NB4 (cell line): ENCODE measurements at places on chromosomes 7 and 10.

DNA sequence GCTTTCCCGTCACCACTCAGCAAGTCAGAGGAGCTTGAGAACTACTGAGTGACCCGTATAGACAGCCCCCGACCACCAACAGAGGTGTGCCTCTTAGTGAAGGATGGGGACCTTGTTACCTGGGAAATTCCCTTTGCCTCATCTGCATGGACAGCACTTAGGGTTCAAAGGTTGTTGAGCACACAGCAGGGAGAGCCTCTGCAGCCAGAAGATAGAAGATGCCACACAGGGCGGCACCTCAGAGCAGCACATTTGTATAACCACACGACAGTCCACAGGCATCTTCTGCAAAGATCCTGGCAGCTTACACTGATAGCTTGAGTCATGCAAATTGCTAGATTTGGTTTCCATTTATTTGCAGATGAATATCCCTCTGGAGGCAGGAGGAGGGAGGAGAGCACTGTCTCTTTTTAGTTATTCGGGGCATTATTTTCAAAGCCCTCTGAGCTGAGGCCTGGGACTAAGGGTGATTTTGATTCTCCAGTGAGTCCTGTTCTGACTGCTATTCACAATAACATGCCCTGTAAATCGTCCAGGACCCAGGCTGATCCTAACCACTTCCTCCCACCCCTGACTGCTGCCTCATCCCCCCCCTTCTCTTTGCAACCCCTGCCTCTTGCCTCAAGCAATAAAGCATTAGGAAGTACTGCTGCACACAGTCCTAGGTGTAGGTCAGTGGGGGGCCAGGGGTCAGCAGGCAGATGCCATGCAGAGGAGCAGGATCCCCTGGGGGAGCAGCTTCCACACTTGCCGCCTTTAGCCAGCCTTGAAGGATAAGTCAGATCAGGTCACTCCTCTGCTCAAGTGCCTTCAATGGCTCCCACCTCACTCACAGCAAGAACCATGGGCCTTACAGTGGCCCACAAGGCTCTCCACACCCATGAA lies 24.6 kb upstream of the INMT start:
- peak; percentile 94 for DNase-seq

DNA sequence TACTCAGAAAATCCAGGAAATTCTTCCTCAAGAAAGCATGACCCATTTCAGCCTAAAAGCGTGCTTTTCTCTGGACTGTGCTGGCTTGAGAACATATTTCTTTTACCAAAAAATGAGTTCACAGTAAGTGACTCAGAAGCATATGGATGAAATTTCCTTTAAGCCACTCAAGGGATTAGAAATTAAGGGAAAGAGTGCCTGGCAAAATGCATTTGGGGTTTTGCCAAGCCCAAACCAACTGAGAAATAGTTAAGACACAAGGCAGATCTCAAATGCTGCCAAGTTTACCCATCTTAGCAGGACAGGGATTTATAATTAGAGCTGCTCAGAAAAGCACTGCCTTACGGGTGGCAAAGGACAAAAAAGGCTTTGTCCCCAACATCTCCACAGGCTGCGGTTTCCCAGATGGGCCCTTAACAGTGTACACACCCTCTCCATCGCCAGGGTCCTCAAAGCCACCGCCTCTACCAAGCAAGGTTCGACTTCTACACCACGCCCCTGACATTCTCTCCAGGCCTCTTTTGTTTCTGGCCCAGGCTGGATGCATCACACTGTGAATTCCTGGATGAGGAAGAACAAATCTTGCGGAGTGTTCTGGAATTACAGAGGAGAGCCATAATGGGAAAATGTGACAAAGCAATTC lies 30.1 kb upstream of the CDHR3 start:
- no peak for DNase-seq

DNA sequence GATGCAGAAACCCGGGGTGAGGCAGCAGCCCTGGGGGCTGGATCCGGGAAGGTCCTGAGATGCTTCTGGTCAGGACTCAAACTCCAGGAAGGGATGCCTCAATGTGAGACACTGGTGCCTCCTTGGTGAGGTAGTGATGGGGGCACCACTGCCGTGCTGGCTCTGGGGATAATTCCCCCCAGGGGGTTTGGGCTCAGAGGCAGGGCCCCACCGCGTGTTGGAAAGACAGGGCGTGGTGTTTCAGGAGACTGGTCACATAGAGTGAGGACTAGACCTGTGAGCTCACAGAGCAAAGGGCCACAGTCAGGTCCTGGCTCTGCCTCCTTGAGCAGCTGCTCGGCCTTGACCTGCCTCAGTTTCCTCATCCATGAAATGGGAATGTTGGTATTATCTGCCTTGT lies 361.9 kb downstream of the GLRX3 start:
- DNase-seq: no peak

DNA sequence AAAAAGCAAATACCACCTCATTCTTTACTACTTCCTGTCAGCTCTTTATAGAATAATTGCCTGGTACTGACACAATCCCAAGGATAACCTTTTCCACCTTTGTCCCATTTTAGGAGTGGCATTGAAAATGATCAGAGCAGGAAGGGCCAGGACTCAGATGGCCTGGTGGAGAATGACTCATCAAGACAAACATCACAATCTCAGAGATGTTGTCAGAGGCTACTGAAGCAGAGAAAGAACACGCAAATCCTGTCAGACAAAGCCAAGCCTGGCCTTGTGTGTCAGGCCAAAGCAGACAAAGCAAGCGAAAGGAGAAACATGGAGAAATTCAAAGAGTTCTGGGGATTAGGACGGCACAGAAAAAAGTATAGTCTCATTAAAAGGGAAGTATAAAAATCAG lies 40.9 kb downstream of the NSUN6 start:
- DNase-seq: no peak

GRCh38 chr7:107312418-107312817 lies 143.6 kb downstream of the HBP1 start:
- DNase-seq: no peak

GRCh38 chr10:33093362-33093761 lies 135.3 kb upstream of the ITGB1 start:
- no peak for DNase-seq

DNA sequence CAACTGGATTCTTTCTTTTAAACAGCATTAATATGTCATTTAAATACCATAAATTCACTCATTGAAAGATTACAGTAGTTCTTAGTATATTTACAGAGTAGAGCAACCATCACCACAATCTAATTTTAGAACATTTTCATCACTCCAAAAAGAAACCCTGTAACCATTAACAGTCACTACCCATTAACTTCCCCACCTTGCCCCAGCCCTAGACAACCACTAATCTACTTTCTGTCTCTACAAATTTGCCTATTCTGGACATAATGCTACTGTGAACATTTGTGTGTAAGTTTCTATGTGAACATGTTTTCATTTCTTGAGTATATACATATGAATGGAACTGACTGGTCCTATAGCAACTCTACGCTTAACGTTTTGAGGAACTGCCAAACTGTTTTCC lies 42.4 kb downstream of the P4HA1 start:
- no peak for DNase-seq

- DNase-seq: peak; percentile 60
Observed at GRCh38 chr7:113394856-113395255, 276.5 kb upstream of the SMIM30 start.

DNA sequence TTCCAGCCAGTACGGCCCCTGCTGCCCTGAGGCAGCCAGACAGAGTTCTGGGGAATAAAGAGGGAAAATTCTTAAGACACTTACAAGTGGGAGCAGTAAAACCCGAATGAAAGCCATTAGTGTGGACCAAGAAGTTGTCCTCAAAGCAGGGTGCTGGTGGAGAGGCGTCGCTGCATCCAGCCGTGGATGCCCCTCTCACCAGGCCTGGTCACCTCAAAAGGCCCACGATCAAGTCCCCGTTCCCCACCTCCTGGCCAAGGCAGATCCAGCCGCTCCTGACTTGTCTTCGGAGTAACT lies 656 bp downstream of the VSTM4 start:
- no peak for DNase-seq

GRCh38 chr7:19020062-19020461 lies 97.4 kb downstream of the TWIST1 start:
- no peak for DNase-seq

DNA sequence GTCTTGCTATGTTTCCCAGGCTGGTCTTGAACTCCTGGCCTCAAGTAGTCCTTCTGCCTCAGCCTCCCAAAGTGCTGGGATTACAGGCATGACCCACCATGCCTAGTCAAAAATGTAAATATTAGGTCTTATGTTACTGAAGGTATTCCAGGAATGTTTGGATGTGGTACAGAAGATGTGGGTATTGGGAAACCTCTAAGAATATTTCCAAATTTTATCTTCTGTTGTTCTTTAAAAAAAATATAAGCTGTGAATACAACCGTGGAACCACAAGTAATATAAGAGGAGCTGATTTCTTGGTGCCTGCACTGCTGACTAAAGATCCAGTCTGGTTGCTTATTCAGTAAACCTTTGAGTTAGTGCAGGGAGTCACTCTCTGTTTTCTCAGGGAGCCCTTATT lies 178.3 kb downstream of the AUTS2 start:
- DNase-seq: no peak

DNA sequence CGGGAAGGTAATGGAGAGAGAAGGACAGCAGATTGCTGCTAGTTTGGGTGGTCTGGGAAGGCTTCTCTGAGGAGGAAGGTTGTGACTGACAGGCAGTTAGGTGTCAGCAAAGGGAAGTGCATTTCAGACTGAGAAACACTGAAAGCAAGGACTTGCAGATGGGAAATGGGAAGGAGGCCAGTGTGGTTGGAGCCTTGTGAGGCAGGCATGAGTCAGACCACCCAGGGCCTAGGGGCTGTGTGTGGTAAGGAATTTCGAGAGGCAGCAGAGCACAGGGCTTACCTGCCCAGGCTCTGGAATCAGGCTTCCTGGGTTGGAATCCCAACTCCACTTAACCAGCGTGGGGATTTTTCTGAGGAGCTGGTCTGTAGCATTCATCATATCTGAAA lies 53.5 kb downstream of the NRF1 start:
- DNase-seq: peak; percentile 82

DNA sequence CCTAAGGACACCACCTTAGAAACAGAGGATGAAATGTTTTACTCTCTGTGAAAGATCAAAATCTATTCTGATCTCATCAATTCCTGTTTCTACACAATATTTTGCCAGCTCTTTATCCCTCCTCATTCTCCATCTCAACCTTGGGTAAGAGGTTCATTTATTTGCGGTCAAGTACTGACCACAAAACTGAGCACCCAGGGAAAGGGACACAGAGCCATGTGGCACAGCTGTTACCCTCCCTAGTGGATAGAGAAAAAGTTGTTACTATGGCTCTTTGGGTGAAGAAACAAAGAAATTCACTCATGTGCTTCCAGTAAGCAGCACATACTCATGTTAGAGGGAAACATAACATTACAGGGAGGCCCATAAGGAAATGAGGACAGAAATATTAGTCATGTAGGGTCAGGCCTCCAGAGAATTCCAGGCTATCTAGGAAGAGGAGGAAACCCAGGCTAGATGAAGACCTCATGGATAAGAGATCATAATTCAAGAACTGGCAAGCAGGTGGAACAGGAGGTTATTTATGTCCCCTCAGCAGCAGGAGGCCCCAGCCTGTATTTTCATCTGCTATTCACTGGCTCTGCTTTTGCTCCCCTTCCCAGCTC lies 114.5 kb downstream of the ATE1 start:
- peak; percentile 56 for DNase-seq

DNA sequence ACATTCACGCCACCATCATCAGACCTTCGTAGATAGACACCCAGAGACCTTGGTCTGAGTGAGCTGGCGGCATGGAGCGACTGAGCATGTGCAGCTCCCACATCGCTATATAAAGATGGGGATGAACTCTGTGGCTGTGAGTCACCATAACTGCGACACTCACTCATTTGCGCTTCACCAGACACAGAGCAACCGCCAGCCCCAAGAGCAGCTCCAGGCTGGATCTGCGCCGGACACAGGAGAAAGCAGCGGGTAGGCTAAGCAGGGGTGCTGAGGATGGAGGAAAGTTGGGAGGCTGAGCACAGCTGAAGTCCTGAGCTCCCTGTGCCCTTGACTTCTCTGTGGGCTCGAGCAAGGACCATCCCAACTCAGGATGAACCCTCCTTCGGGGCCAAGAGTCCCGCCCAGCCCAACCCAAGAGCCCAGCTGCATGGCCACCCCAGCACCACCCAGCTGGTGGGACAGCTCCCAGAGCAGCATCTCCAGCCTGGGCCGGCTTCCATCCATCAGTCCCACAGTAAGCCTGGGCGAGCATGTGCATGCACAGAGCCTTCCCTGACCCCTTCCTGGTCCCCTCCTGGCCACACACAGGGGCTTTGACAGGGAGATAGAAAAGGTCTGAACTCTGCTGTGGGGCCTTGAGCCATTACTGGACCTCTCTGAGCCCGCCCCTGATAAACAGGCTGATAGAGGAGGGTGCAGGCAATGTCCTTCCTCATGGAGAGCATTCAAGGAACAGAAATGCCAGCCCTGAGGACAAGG lies at the start of gene OPN4:
OPN4 (plus strand) TSS at position 137 of the 762 bp plus-strand sequence; CDS start at position 374, 237 bp downstream.
- peak; percentile 42 for DNase-seq

DNA sequence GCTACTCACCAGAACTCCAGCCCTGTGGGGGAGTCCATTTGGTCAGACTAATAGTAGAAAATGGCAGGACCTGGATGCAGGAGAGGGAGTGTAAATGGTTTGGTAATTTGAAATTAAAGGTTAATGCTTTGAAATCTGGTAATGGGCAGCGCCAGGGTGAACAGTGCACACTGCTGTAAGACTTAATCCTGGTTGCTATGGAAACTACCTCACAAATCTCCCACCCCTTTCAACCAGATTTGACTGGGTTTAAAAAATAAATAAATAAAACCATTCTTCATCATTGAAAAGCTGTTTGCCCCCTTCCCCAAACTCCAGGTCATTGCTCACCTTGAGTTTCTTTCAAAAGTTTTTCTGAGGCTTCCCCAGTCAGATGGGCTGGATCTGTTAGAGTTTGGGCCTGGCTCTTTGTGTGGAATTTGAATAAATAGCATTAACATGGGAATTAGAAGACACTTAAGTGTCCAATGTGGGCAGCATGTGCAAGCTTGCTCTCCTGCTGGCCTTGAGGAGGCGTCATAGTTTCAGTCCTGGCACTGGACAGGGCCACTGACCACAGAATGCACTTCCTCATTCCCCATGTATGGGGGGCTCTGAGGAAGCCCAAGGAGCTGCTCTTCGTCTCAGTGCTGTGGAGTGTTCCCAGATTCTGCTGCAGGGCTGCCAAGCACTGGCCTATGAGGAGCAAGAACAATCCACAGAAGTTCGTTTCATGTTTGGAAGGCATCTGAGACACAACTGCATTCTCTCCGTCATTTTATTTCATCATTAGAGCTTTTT lies 90.7 kb downstream of the LRRC4 start:
- peak; percentile 18 for DNase-seq

GRCh38 chr10:114822444-114823076 lies 980 bp downstream of the FHIP2A start:
- peak; percentile 67 for DNase-seq

GRCh38 chr10:126160571-126160970 lies 227.7 kb downstream of the ADAM12 start:
- DNase-seq: no peak
